Fibroblast of villous mesenchyme (primary cell): ENCODE measurements at places on chromosomes 6 and 20.

DNA sequence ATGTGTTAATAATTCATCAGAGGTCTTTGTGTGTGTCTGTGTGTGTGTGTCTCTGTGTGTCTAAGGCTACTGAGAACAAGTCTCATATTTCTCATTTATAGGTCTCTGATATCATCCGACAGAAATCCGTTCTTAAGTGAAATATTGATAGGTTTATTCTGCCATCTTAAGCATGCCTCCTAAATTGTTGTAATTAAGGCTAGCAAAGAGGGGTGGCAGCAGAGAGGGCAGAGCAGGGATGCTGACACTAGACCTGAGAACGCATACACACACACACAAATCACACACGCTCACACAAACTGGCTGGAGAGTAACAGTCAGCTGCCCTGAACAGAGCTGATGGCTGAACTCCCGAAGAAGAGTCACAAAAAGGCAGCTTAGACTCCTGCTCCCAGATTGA is 84.9 kb upstream of the LRFN2 start:
- no peak for DNase-seq

DNA sequence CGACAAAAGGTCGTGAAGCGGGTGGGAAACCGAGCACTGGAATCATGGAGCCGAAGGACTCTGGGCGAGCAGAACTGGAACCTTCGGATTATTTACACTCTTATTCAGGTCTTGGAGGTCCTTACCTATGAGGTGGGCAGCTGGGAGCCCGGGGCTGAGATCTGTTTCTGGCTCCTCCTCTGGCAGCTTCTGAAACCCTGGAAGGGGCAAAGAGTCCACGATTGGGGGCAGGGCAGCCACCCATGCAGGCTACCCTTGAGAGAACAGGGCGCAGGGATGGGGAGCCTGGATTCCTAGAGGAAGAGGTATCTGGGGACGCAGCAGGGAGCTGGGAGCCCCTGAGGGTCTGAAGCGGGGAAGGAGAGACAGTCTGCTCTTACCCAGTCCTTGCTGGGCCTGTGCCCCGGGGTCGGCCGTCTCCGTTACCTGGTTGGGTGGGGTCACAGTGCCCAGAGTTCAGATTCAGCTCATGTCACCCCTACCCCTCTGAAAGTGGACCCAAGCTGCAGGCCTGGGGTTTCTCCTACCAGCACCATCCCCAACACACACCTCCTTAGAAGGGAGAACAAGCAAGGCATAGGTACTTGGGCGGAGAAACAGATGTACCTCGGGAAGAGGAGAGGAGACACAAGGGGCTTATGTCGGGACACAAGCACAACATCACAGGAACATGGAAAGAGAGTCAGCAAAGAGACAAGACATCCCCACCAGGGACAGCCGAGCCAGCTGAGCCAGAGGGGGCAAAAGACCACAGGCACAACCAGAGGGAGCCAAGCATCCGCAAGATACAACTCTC is 592 bp downstream of the LTB start:
- no peak for DNase-seq

- DNase-seq = peak; percentile 62
These were observed 257.4 kb downstream of the PLCB1 start for GRCh38 chr20:8389381-8390036.

GRCh38 chr6:146316175-146316495 is 227.5 kb upstream of the RAB32 start:
- no peak for DNase-seq

- no peak for DNase-seq
These were observed 6.5 kb downstream of the KCNB1 start for GRCh38 chr20:49476016-49476355.

- no peak for DNase-seq
These were observed 1272.1 kb upstream of the ADGRB3 start for GRCh38 chr6:67362976-67363375.
